ENCODE measurements at places on chromosomes 13 and 19. TPM values are rescaled to one million over a fixed set of nuclear protein-coding genes. Genes with fewer than 3 reads are reported as not detected.
A peak's percentile ranks its signal among the peaks of the same experiment; 100 is the strongest.

The TPTE2 gene
- total RNA-seq = 0.16 TPM

DNA sequence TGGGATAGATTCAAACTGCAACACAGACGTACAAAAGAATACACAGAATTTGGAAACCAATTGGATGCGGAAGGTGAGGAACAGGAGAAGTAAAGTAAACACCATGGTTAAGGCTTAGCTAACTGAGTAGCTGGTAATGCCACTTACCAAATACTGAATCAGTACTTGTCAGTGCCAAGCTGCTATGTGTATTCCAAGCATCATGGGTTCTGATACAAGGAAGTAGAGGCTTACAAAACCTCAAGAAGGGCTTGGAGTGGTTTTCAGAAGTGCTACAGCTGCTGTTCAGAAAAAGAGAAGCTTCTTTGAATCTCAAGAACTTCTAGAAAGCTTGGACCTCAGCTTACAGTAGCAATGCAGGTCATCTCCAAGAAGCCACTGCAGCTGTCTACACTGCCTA is 35.9 kb upstream of the DCT start:
- no peak overlapping the region for H3K27ac ChIP-seq
- H3K4me3 ChIP-seq = no peak overlapping the region
- H3K36me3 ChIP-seq = no peaks in the 10 kb centered on the region
- no peak for DNase-seq
- H3K27me3 ChIP-seq = no peaks in the 10 kb centered on the region

- DNase-seq = peak; percentile 68
- H3K4me3 ChIP-seq = peak overlapping the region; percentile 43
- H3K27ac ChIP-seq = peak overlapping the region; percentile 60
- no peaks in the 10 kb centered on the region for H3K4me1 ChIP-seq
- no peaks in the 10 kb centered on the region for H3K36me3 ChIP-seq
These were observed 3.6 kb downstream of the LGALS7 start for GRCh38 chr19:38769635-38770211.

DNA sequence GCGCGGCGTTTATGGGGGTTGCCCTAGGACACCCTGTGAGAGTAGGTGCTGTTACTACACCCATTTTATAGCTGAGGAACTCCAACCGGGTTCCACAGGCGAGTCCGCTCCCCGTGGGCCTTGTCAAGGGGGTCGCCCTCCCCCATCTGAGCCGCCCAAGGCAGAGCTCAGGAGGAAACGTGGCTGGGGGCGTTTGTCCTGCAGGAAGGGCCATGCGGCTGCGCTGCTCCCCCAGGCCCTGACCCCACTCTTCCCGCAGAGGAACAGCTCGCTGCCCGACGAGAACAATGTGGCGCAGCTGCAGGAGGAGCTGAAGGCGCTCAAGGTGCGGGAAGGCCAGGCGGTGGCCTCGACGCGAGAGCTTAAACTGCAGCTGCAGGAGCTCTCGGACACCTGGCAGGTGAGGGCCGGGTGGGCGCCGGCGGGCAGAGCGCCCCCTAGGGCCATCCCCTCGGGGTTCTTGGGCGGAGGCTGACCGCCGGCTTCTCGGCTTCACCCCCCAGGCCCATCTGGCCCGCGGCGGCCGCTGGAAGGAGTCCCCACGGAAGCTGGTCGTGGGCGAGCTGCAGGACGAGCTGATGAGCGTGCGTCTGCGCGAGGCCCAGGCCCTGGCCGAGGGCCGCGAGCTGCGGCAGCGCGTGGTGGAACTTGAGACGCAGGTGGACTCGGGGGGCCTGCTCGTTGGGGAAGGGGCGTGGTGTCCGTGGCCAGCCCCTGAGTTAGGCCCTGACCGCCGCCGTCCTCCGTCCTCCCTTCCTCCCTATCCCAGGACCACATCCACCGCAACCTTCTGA is 12.4 kb downstream of the PRR36 start:
- H3K27me3 ChIP-seq = no peaks in the 10 kb centered on the region
- peaks cover 14% of the 10 kb centered on the region for H3K4me1 ChIP-seq
- H3K36me3 ChIP-seq = peaks cover 29% of the 10 kb centered on the region
- no peak for DNase-seq
- H3K4me3 ChIP-seq = no peak overlapping the region

DNA sequence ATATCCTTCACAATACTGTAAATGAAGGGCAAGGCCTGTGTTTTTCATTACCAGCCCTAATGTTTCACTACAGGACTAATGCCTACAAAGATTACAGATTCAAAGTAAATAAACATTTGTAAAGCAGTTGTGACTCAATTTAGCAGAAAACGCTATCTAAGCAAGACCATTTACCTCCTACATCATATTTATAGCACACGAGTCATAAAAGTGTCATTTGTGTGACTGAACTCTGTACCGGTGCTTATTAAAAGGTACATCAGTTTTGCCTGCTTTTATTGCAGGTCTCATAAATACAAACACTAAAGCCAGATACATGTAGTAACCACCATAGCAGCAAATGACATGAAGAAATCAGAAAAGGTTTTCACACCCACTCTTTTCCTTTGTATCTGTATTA is 61.5 kb upstream of the SLC15A1 start:
- DNase-seq = no peak
- H3K27ac ChIP-seq = no peak overlapping the region
- H3K27me3 ChIP-seq = no peaks in the 10 kb centered on the region
- H3K36me3 ChIP-seq = no peaks in the 10 kb centered on the region

DNA sequence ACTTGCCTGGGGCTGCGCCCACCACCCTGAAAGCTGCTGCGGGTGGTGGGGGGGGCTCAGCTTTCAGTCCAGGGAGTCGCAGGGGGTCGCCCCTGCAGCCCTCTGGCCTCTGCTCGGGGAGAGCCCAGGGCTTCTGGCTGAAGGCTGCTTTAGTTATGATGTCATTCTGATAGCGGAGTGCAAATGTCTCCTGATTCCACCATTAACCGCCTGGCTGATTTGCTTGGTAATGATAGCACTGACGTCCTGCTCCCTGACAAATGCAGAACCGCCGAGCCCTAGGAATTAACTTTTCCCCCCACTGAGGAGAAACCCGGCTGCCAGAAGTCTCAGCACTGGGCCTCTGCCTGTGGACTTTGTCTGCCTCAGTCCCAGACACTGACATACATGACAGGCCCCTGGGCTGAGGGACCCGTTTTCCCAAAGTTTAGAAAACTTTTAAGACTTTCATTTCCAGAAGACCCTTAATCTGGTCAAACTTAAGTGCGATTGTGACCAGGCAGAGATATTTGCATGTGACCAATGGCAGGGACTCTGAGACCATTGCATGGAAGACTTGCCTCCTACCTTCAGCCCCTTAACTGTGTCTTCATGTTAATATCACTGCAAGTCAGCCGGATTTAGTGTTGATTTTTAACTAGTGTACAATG is 142.5 kb upstream of the ZNF536 start:
- H3K4me3 ChIP-seq = no peak overlapping the region
- H3K27me3 ChIP-seq = peaks cover 97% of the 10 kb centered on the region
- no peak overlapping the region for H3K27ac ChIP-seq
- DNase-seq = no peak
- no peaks in the 10 kb centered on the region for H3K36me3 ChIP-seq
- H3K4me1 ChIP-seq = peaks cover 6% of the 10 kb centered on the region

DNA sequence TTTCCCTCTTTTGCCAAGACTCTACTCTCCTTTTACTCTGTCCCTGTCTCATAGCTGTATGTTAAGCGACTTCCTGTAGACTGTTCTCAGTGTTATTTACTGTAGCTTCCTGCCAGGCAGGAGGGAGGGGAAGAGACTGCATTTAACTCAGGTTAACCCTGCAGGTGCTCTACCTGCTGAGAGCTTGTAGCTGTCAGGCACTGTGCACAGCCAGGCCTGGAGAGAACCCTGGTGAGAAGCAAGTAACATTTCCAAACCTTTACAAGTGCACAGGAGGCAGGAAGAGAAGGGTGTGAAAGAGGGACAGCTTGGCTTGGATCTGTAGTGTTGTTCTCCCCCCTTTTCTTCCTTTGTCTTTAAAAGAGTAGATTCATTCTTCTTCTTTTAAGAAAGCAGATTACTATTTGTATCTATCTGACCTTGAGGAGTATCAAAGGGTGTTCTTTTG is 167.1 kb downstream of the LMO7 start:
- H3K27ac ChIP-seq = no peak overlapping the region
- H3K4me1 ChIP-seq = peaks cover 4% of the 10 kb centered on the region
- H3K27me3 ChIP-seq = no peaks in the 10 kb centered on the region
- H3K4me3 ChIP-seq = no peak overlapping the region

GRCh38 chr19:11861301-11861700 is 12.8 kb downstream of the ZNF439 start:
- no peak overlapping the region for H3K4me3 ChIP-seq
- H3K36me3 ChIP-seq = peaks cover 15% of the 10 kb centered on the region
- no peak for DNase-seq
- no peaks in the 10 kb centered on the region for H3K4me1 ChIP-seq
- H3K27ac ChIP-seq = no peak overlapping the region

All from left lung (tissue), 14 donors.